ENCODE measurements at places on chromosomes 12 and 14.

- no peak overlapping the region for H3K27ac ChIP-seq
- H3K4me3 ChIP-seq, result no peak overlapping the region
- no peaks in the 10 kb centered on the region for H3K4me1 ChIP-seq
- H3K27me3 ChIP-seq, result no peaks in the 10 kb centered on the region
- H3K36me3 ChIP-seq, result peaks cover 15% of the 10 kb centered on the region
Measured at GRCh38 chr12:29333178-29333577, 47.8 kb downstream of the ERGIC2 start.

GRCh38 chr14:42513837-42514236 is 907.2 kb downstream of the LRFN5 start:
- no peak for DNase-seq
- H3K4me1 ChIP-seq, result no peaks in the 10 kb centered on the region
- no peaks in the 10 kb centered on the region for H3K36me3 ChIP-seq
- H3K4me3 ChIP-seq, result no peak overlapping the region
- no peak overlapping the region for H3K27ac ChIP-seq

DNA sequence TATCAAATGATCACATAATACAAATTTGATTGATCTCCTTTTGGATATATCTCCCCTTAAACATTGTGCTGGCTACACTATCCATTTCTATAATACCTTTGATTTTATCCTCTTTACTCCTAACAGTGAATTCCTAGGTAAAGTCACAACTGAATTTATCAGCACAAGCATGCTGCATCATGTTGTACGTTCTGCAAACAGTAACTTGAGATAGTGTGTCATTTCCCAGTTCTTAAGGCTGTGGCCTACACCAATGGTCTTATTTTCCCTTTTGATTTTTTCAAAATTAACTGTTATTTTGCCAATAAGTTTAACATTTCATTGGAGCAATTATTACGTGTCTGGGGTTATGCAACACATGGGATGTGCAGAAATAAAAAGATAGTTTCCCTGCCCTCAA is 24.8 kb downstream of the PRKCH start:
- peak overlapping the region; percentile 87 for H3K27ac ChIP-seq
- H3K36me3 ChIP-seq, result peaks cover 38% of the 10 kb centered on the region
- no peaks in the 10 kb centered on the region for H3K27me3 ChIP-seq
- DNase-seq, result no peak
- peak overlapping the region; percentile 70 for H3K4me3 ChIP-seq
- H3K4me1 ChIP-seq, result peaks cover 96% of the 10 kb centered on the region

- peaks cover 34% of the 10 kb centered on the region for H3K4me1 ChIP-seq
- peak; percentile 48 for DNase-seq
- H3K27me3 ChIP-seq, result no peaks in the 10 kb centered on the region
- H3K36me3 ChIP-seq, result no peaks in the 10 kb centered on the region
Measured at GRCh38 chr12:122166422-122167349, 7.3 kb downstream of the IL31 start.

DNA sequence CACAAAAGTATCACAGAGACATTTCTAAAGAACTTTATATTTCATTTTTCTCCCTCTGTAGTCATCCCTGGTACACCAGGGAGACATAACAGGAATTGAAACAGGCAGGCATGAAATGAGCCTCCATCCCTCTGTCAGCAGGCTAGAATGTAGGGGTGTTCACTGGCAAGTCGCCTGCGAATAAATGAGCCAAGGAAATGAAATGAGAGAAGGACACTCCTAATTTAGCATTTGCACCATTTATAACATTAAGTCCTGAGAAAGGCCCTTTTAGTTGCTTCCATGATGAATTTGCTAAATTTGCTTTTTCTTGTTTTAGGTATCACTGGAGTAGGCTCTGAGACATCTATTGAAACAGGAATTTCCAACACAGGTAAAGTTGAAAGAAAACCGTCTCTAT is 192.4 kb upstream of the CNTN1 start:
- H3K4me1 ChIP-seq, result no peaks in the 10 kb centered on the region
- no peak overlapping the region for H3K4me3 ChIP-seq
- H3K36me3 ChIP-seq, result no peaks in the 10 kb centered on the region
- H3K27ac ChIP-seq, result no peak overlapping the region
- H3K27me3 ChIP-seq, result no peaks in the 10 kb centered on the region

DNA sequence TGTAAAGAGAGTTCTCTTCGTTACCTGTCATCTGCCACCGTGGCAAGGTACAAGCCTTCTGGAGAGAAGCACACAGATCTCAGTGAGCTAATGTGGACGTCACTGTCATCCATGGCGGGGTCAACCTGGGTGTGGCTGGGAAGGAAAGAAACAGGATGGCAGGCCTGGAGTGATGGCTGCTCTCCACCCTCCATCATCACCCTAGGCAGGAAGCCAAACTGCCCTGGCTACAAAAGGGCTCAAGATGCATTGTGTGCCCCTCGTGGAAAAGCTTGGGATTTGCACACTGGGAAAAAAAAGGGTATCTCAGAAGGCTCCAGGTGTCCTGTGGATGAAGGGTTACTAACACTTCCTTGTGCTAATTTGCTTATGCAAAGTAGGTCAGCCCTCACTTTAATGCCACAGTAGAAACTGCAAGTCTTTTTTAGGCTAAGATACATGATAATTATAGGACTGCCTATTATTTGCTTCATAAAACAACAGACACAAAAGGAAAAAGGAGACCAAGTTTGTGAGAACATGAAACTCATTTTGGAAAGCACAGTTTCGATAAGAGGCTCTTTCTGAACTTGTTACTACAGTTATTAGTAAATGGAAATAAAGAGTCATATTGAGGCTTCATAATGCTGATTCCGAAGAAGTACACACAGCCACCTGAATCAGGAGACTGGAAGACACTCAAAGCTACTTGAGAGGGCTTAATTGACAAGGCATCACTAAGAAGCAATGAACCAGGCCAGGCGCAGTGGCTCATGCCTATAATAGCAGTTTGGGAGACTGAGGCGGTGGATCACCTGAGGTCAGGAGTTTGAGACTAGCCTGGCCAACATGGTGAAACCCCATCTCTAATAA is 18.9 kb downstream of the RFC5 start:
- H3K4me1 ChIP-seq, result peaks cover 46% of the 10 kb centered on the region
- H3K27ac ChIP-seq, result peak overlapping the region; percentile 99
- H3K27me3 ChIP-seq, result no peaks in the 10 kb centered on the region
- no peak for DNase-seq

DNA sequence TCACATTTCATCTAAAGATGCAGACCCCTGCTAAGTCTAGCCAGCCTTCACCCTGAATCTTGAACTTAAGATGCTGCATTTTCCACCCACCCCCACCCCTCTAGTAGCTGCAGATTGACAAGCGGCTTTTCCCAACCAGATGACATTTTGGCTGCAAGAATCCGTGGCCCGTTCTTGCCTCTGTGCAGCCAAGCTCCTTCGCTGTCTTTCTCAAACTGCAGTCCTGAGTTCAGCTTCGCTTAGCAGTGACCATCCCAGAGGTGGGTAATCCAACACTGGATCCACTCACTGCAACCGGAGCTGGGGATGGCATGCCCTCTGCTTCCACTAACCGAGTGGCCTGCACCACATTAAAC is 765 bp upstream of the NFYB start:
- no peaks in the 10 kb centered on the region for H3K36me3 ChIP-seq
- DNase-seq, result no peak
- H3K4me3 ChIP-seq, result peak overlapping the region; percentile 32
- H3K27ac ChIP-seq, result peak overlapping the region; percentile 23
- peaks cover 16% of the 10 kb centered on the region for H3K4me1 ChIP-seq

- no peaks in the 10 kb centered on the region for H3K27me3 ChIP-seq
- no peak overlapping the region for H3K4me3 ChIP-seq
- no peak overlapping the region for H3K27ac ChIP-seq
- H3K4me1 ChIP-seq, result no peaks in the 10 kb centered on the region
Measured at GRCh38 chr12:85244561-85244960, 35.5 kb upstream of the ALX1 start.

DNA sequence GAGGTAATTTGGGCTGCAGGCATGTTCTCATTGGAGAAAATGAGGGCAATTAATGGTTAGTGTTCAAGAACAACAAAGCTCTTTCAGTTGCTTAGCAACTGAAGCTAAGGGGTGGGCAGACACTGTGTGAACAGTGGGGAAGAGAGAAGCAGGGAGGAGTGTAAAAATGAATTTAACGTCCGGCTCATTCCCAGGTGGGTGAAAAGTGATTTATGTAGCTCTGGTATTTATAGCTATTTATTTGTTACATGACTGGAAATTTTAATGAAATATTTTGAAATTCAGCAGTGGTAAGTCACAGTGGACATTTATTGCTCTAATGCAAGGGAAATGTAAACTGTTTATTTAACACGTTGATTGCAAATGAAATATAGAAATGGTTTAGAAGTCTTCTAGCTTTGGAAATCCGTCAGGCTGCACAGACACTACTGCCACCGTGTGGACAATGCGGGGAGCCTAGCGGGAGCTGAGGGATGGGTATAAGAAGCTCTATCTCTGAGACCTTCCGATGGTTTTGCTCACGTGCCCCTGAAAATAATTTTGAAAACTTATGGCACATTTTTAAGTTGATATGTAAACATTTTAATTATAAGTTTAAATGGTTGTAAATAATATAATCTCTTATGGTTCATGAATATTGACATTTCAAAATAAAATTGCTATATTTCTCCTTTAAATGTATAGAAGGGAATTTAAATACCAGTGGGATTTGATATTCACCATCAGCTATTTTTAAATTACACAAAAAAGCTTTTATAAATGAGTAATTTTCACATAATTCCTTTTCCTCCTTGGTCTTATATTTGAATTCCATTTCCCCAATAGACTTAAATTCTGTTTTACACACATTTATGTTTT is 54.4 kb downstream of the E2F7 start:
- H3K27me3 ChIP-seq, result peaks cover 27% of the 10 kb centered on the region
- H3K27ac ChIP-seq, result no peak overlapping the region

- no peak for DNase-seq
- no peaks in the 10 kb centered on the region for H3K27me3 ChIP-seq
- no peaks in the 10 kb centered on the region for H3K4me1 ChIP-seq
- no peak overlapping the region for H3K27ac ChIP-seq
- no peak overlapping the region for H3K4me3 ChIP-seq
Measured at GRCh38 chr14:39827901-39828655, 395.8 kb upstream of the FBXO33 start.

DNA sequence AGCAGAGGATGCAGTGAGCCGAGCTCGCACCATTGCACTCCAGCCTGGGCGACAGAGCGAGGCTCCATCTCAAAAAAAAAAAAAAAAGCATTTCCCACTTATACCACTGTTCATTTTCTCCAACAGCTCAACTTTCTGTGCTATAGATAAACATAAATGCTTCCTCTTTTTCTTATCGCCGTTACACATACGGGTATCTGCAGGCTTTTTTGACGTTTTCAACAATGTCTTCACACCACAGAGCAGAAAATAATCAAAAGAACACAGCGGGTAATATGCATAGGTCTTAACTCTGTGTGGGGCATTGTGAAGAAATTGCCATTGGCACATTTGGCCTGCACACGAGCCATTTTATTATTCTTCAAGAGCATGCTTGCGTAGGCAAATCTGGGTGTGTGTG is 86.4 kb downstream of the CAPZA3 start:
- no peaks in the 10 kb centered on the region for H3K4me1 ChIP-seq
- no peaks in the 10 kb centered on the region for H3K27me3 ChIP-seq
- no peak overlapping the region for H3K4me3 ChIP-seq
- no peak overlapping the region for H3K27ac ChIP-seq
- no peak for DNase-seq

GRCh38 chr12:72272731-72273498 is 745 bp downstream of the TRHDE start:
- peaks cover 4% of the 10 kb centered on the region for H3K4me1 ChIP-seq
- no peaks in the 10 kb centered on the region for H3K36me3 ChIP-seq
- no peak overlapping the region for H3K4me3 ChIP-seq
- H3K27ac ChIP-seq, result no peak overlapping the region
- H3K27me3 ChIP-seq, result peaks cover 50% of the 10 kb centered on the region

- no peak for DNase-seq
- H3K4me3 ChIP-seq, result no peak overlapping the region
- H3K27ac ChIP-seq, result no peak overlapping the region
- H3K27me3 ChIP-seq, result peaks cover 20% of the 10 kb centered on the region
- peaks cover 2% of the 10 kb centered on the region for H3K36me3 ChIP-seq
Measured at GRCh38 chr14:92499234-92499633, 14.3 kb upstream of the RIN3 start.

DNA sequence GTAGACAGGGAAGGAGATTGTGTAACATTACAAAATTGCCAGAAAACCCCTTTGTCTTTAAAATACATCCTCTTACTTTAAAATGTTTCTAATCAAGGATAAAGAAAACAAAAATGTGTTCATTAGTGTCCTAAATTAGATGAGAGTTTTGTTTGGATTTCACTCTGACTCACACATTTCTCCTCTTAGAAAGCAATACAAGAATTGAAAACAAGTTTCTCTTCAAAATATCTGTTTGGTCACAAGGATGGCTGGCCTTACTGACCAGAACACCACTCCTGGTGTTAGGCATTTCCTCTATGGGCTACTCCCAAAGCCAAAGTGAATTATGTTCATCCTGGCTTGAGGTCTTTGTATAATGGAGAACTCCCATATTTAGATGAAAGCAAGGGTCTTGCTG is 6.4 kb downstream of the GUCY2C start:
- no peaks in the 10 kb centered on the region for H3K4me1 ChIP-seq
- H3K27me3 ChIP-seq, result peaks cover 5% of the 10 kb centered on the region
- H3K27ac ChIP-seq, result no peak overlapping the region
- no peak overlapping the region for H3K4me3 ChIP-seq
- H3K36me3 ChIP-seq, result no peaks in the 10 kb centered on the region
- no peak for DNase-seq

All from activated T-helper 1 cell treated with anti-CD3 and anti-CD28 coated beads, Interleukin-12 subunit alpha, Interleukin-12 subunit beta, Interleukin-2, Interleukin-4 antibody, amounts not matched to agents 30 ng/mL and 10 ng/mL and 1 ng/mL, durations not matched to agents 14 hours and 24 hours and 36 hours (primary cell).